ENCODE measurements at places on chromosomes 6 and 20.

- DNase-seq, result no peak
These were observed 260.1 kb downstream of the BTBD3 start for GRCh38 chr20:12177657-12178293.

GRCh38 chr20:3010985-3011723, 32.3 kb upstream of the GNRH2 start:
- no peak for DNase-seq

DNA sequence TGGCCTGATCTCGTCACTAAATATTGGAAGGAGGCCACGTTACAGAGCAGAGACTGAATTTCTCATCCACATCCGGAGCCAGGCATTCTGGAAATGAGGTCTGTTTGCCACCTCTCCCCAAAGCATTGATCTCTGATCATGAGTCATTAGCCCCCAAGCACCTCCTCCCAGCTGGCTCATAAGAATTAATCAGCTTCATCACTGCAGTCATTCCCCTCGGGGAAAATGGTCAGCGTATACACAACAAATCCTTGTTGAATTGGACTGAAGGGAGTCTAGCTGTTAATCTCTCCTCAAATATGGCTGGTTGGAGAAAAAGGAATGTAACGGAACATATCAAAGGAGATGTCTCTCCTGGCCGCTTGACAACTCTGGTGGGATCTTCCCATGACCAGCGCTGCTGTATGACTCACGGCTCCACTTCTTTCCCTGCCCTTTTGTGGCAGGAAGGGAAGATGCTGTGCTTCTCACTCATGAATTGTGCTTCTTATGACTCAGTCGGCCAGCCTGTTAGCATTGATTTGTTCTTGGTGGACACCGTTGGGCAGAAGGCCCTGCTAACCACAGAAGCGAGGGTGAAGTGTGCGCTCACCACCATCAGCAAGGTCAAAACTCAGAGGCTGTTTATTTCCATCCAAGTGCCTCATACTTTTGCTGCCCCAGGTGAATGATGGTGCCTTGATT, 76.7 kb downstream of the RNF182 start:
- DNase-seq, result no peak

DNA sequence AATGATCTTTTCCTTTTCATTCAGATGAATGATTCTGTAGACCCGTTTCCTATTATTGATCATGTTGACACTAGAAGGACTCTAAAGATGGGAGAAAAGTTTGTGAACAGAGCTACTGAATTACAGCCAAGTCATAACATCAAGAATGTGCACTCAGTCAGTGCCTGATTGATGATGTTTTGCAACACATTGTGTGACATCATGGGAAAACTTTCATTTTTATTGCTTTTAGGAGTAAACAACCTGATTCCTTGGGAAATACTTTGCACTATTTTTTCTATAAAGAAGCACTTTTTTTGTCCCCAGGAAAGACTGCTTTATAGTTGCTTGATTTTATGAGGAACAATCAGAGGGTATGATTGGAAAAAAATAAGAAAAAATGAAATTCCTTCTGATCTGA, 383.8 kb upstream of the JAG1 start:
- no peak for DNase-seq

GRCh38 chr20:37385659-37386504, 39.9 kb downstream of the SRC start:
- no peak for DNase-seq

- DNase-seq, result peak; percentile 83
These were observed 17.2 kb downstream of the CHMP4B start for GRCh38 chr20:33828326-33828844.

- DNase-seq, result no peak
These were observed 79.9 kb upstream of the LY86 start for GRCh38 chr6:6508643-6509042.

DNA sequence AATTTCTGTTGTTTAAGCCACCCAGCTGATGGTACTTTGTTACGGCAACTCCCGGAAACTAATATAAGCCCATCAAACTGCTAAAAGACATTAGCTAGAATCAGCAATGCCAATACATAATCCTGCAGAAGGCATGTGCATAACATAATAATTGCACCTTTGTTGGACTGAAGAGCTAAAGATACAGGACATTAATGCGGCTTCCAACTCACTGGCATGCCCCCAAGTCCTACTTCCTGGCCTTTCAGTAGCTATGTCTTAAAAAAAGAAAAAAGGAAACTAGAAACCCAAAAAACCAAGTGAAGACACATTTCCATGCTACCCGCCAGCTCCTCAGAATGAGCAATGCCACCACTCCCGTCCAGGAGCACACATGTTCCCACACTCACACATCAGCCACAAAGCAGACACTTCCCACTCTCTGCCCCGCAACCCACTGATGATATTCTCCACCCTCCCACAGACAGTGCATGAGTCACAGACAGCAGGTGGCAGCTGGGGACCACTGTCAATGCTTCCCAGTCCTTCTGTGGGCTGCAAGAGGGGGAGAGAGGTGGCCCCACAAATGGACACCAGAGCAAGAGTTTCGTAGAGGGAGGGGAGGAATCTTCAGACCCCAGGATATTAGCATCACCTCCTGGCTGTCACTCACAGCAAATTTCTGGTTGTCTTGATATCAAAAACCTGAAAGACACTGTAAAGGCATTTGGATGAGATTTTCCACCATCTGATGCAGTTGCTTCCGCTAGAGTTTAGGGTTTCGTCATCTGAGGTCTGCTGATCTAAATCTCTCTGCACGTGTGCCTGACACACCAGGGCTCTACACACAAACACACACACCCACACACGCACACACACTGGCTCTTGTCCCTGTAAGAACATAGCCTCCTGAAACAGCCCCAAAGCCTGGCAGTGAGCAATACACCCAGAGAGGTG, 32.8 kb downstream of the GFOD1 start:
- no peak for DNase-seq

DNA sequence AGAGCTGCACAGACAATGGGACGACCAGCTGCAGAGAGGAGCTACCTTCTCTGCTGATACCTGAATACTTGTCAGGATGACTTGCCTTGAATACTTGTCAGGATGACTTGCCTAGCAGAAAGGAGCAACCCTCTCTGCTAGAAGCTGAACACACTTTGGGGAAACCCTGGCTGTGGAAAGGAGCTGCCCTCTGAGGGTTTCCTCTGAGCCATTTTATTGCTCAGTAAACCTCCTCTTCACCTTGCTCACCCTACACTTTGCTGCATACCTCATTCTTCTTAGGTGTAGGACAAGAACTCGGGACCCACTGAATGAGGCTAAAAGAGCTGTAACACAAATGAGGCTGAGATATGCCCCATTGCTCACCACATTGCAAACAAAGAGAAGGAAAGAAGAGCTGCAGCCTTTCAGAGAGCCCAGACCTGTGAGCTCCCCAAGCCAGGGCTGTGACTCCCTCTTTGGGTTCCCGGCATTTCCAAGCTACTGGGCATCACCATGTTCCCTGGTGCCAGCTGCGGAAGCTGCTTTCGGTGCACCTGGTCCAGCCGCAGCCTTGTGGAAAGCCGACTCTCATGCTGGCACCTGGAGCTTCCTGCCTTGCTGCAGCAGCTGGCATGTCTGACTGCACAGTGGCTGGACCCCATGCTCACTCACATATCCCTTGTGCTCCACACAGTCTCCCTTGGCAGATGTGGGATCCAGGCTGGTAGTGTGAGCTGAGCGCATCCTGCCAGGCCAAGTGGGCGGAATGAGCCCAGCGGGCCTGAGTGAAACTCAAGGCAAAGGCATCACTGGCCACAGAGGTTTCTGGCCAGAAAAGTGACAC, 106.7 kb upstream of the AHI1 start:
- no peak for DNase-seq

- DNase-seq, result no peak
These were observed 73.1 kb downstream of the QKI start for GRCh38 chr6:163487606-163488005.

DNA sequence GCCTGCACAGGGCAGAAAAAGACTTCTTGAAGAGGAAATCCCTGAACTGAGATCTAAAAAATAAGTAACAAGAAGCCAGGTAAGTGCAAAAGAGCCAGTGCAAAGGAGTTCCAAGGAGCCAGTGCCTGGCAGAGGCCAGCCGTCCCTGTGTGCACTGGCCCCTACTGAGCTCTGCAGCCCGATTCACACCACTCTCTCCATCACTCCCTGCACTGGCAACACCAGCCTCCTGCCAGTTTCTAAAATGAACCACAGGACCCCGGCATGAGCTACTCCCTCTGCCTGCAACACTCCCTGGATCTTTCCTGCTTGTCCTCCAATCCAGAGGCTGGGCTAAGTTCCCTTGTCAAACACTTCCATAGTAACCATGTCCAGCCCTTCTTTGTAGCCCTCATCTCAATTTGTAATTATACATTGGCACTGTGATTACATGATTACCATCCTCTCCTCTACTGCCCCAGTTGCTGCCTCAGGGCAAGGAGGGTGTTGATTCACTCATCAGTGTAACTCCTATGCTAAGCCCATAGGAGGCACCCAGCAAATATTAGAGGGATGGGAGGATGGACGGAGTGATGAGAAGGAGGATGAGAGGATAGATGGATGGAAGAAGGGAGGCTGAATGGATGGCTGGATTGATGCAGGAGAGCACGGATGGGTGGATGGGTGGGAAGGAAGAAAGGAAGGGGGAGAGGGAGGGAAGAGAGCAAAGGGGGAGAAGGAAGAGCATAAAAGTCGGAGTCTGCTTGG, 49.3 kb downstream of the SIRPA start:
- no peak for DNase-seq

DNA sequence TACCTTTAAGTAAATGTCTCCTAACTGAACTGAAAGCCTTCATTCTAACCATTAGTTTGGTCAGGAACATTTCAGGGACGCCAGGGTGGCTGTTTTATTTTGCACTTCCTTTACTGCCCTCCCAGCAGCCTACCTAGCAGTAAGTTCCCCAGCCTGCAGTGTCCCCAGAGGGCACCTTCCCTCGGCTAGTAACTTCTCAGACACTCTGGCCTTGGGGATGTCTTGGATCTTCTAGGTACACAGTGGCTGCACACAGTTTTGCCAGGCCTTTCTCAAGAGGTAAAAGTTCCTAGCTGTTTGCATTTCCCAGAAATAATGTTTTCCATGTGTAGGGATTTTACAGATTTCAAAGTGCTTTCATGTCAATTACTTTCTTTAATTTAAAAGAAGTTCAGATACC, 378 bp upstream of the LAMA2 start:
- DNase-seq, result no peak

DNA sequence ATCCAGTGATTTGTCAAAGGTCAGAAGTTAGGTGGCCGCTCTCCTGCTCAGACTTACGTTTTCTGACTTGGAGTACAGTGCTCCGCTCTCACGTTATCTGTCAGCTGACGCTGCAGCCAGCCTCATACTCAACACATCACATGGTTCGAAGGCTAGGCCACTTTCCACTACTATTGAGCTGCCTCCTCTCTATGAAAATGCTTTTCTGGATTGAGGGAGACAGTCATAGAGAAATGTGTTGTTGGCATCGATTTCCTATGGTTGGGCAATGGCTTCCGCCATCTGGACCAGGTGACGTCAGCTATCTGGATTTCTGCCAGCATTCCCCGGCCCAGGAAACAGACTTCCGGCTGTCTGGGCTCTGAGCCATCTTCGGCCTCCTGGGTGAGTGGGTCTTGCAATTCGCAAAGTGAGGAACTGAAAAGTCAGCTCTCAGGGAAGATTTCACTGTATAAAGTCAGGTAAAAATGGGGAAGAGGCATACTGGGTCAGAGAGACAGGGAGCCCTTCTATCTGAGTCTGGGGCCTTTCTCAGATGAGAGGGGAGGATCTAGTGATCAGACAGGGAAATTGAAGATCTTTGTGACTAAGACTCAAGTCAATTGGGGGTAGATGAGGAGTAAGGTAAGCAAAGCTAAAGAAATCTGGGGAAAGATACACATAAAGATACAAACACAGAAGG, 37.5 kb upstream of the IER3 start:
- no peak for DNase-seq

DNA sequence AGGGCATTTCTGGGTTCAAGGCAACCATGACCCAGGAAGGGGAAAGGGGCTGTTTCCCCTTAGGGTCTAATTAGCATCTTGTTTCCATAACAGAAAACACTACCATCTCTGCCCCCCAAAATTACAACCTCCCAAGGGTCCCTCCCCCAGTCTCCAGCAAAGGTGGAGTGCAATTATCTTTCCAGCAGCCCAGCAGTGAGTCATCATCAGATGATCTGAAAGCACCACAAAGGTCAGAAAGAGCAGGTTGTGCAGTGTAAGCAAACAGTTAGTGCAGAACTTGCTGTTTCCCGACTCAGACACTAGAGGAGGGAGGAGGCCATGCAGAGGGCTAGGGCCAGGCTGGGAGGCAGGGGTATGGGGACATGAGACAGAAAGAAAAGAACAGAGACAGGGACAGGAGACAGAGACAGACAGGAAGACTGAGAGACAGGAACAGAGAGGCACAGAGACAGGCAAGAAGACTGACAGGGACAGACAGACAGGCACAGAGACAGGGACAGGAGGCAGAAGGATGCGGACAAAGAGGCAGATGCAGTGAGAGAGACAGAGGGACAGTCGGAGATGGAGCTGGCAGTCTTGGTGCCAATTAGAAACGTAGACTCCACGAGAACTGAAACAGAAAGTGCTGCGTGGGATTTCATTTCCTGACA, 62.5 kb downstream of the PYGB start:
- DNase-seq, result peak; percentile 87

DNA sequence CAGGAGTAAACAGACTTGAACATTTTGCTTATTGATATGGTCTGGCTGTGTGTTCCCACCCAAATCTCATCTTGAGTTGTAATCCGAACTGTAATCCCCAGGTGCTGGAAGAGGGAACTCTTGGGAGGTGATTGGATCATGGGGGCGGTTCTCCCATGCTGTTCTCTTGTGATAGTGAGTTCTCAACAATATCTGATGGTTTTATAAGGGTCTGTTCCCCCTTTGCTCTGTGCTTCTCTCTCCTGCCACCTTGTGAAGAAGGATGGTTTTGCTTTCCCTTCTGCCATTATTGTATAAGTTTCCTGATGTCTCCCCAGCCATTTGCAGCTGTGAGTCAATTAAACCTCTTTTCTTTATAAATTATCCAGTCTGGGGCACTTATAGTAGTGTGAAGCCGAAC, 40.0 kb downstream of the MYLIP start:
- peak; percentile 28 for DNase-seq

DNA sequence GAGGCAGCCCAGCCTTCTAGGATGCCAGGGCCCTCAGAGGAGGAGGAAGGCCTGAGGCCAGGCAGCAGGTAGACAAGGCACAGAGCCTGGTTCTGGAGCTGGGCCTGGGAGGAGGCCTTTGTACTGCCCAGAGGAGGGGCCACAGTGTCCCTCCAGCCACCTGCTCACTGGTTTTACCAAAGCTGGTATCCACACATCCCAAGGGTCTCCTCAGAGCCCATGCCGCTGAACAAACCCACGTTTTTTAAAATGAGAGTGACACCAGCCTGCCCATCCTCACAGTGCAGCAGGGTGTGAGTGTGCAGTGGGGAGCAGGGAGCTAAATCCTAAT, 162.7 kb downstream of the LY86 start:
- no peak for DNase-seq

GRCh38 chr6:37819802-37820717, 533 bp downstream of the ZFAND3 start:
- DNase-seq, result peak; percentile 16

All from MM.1S (cell line).